Small intestine (tissue), 16 donors: ENCODE measurements at places on chromosomes 5 and 9.
A peak's percentile ranks its signal among the peaks of the same experiment; 100 is the strongest.

DNA sequence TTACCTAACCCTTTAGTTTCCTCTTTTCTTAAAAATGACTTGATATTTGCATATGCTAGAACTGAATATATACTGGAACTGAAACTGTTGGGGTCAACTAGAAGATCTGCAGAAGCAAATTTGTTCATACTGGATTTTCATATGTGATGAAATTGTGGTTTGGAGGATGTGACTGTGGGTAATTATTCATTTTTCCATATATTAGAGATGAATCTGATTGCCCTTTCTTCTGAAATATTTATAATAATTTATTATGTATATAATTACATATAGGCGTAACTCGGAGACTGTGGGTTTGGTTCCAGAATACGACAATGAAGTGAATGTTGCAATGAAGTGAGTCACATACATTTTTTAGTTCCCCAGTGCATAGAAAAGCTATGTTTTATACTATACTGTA is 149.1 kb downstream of the ATP10B start:
- peaks cover 14% of the 10 kb centered on the region for H3K4me1 ChIP-seq
- no peak for DNase-seq
- no peaks in the 10 kb centered on the region for H3K36me3 ChIP-seq
- no peaks in the 10 kb centered on the region for H3K27me3 ChIP-seq
- no peak overlapping the region for H3K4me3 ChIP-seq

GRCh38 chr5:178786417-178786816 is 56.0 kb upstream of the ZNF354A start:
- H3K36me3 ChIP-seq: no peaks in the 10 kb centered on the region
- H3K4me3 ChIP-seq: no peak overlapping the region
- no peaks in the 10 kb centered on the region for H3K27me3 ChIP-seq
- H3K4me1 ChIP-seq: peaks cover 4% of the 10 kb centered on the region

DNA sequence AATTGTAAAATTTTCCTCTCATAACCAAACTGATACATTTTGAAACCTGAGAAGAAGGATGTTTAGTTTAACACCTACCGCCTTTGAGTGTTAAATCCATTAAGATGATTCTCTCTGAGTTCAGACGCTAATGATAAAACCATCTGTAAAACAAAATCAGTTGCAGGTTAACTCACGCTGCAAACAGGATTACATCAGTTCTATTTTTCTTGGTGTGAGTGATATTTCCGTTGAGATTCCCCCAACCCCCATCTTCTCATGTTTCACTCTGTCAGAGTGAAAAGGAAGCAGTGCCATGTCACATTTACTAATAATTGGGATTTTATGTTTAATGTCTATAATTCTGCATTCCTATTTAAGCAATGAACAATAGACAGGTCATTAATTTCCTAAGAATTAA is 146.5 kb downstream of the FANCC start:
- DNase-seq: no peak
- peaks cover 3% of the 10 kb centered on the region for H3K36me3 ChIP-seq
- H3K4me3 ChIP-seq: no peak overlapping the region
- no peaks in the 10 kb centered on the region for H3K27me3 ChIP-seq
- H3K4me1 ChIP-seq: no peaks in the 10 kb centered on the region

GRCh38 chr9:94533601-94534000 is 21.3 kb upstream of the PCAT7 start:
- no peak overlapping the region for H3K4me3 ChIP-seq
- H3K27me3 ChIP-seq: no peaks in the 10 kb centered on the region
- H3K36me3 ChIP-seq: no peaks in the 10 kb centered on the region

DNA sequence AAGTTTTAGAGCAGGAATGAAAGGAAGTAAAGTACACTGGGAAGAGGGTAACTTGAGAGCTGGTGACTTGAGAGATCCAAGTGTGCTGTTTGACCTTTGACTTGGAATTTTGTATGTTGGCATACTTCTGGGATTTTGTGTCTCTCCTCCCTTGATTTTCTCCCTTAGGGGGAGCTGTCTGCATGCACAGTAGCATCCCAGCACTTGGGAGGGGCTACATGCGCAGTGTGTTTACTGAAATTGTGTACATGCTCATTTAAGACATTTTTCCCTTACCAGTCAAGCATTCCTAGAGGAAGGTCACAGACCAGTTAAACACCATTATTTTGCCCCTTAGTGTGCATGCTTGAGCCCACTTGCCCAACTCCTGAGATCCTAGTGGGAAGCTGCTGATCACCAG is 120.1 kb downstream of the ZNF622 start:
- H3K27me3 ChIP-seq: no peaks in the 10 kb centered on the region
- no peak overlapping the region for H3K27ac ChIP-seq
- H3K36me3 ChIP-seq: no peaks in the 10 kb centered on the region
- no peak overlapping the region for H3K4me3 ChIP-seq

DNA sequence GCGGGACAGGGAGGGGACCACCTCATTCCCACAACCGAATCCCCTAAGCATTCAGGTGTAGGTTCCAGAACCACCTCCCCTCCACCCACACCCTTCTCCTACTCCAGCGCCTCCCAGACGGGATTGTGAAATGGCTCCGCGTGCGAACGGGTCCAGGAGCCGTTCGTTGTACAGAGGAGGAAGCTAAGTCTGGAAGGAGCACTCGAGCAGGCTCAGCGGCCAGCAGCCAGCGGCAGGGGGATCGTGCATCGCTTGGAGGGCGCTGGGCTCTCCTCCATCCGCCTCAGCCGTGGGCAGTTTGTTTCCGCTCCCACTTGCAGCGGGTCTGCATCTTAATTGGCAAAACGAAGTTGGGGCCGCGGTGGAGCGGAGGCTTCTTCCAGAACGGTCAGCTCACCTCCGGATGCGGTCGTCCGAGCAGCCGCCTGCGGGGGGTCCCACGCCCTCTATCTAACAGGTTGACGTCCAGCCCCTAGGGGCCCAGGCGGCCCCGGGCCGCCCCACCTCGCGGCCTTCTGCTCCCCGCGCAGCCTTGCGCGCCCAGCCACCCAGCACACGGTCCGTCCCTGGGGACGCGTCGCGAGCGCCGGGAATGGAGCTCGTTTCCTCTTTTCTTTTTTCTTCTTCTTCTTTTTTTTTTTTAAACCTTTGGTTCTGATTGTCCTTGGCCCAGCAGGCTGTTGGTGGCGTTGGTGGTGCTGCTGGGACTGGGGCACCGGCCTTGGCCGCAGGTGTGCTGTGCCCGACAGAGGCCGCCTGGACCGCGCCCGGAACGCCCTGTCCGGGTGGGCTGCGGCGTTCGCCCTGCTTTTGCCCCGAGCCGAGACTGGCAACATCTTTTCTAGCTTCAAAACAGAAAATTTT is 3.9 kb upstream of the BARX1 start:
- H3K4me1 ChIP-seq: no peaks in the 10 kb centered on the region
- no peak overlapping the region for H3K4me3 ChIP-seq
- DNase-seq: peak; percentile 7
- H3K36me3 ChIP-seq: no peaks in the 10 kb centered on the region

DNA sequence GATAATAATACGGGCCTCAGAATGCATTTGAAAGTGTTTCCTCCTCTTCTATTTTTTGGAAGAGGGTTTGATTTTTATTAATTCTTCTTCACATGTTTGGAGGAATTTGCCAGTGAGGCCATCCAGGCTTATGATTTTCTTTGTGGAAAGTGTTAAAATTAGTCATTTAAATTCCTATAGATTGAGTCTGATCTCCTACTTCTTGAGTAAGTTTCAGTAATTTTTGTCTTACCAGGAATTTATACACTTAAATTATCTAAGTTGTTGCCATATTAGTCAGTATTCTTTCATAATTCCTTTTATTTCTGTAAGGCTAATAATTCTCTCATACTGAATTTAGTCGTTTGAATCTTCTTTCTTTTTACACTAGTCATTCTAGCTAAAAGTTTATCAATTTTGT is 25.2 kb upstream of the HAPLN1 start:
- H3K4me3 ChIP-seq: no peak overlapping the region
- no peak overlapping the region for H3K27ac ChIP-seq
- H3K4me1 ChIP-seq: no peaks in the 10 kb centered on the region
- no peaks in the 10 kb centered on the region for H3K27me3 ChIP-seq

GRCh38 chr9:109171926-109172325 is 4.9 kb upstream of the FRRS1L start:
- no peaks in the 10 kb centered on the region for H3K4me1 ChIP-seq
- no peak overlapping the region for H3K27ac ChIP-seq
- peaks cover 6% of the 10 kb centered on the region for H3K27me3 ChIP-seq
- H3K4me3 ChIP-seq: no peak overlapping the region
- H3K36me3 ChIP-seq: no peaks in the 10 kb centered on the region
